ENCODE measurements at places on chromosomes 6 and 20.

DNA sequence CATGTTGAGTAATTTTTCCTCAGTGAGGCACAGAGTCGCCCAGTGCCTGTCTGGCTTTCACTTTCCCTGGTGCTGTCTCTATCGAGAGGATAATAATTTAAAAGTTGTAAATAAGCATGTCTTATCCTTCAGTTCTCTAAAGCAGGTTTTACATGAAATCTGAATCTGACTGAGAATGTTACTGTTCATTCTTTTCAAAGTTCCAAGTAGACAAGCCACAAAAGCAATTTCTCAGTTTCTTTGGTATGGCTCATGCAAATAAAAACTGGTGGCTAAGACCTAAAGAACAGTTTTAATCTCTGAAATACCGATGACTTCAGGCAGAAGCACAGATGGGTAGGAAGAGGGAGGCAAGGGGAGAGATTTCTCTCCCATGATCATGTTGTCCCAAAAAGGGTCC, 87.6 kb upstream of the GCM1 start:
- no peak for DNase-seq

GRCh38 chr6:148179786-148180185, 162.9 kb upstream of the SASH1 start:
- DNase-seq, result peak; percentile 10

DNA sequence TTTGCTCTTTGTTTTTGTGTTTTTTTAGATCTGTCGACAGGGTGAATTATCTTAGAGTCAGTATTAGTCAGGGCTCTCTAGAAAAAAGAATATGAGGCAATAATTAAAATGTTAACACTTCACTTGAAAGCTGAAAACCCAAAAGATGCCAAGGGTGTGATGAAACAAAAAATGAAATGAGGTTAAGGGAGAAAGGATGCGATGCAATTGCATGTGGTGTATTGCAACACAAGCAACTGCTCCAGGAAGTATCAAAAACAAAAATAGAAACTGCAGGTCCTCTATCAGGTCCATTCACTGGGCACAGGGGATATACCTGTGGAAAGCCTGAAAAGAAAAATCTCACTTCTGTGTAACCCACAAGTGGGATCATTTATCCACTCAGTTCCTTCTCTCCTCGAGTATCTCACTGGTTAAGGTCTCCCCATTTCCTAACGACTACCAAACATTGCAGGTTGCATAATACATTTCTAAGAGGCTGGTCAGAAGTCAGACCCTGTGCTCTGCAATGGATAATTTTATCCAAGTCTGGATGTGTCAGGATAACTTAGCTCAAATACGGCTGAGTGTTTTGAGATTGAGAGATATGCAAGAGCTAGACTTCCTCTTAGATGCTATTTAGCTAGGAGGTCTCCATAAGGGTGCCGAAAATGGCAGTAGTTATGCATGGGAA, 257.7 kb upstream of the GJE1 start:
- DNase-seq, result no peak

GRCh38 chr6:31752739-31753319, 9.6 kb upstream of the SAPCD1 start:
- DNase-seq, result no peak

DNA sequence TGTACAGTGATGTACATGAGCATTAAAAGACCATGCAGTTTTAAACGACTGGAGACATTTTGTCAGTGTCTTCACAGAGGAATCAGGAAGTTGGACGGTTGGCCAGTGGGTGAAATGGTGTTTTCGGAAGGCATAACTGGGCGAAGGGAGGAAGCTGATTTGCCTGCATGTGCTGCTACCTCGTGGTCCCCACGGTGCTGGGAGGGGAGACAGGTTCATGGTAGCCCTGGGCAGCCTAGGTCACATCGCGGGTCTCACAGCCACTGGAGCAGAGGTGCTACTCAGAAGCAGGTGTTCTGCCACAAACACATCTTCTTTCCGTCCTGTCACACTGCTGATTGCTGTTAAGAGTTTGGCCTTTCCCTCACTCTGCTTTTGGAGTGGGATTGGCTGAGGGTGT, 35.2 kb downstream of the HIVEP1 start:
- no peak for DNase-seq

- DNase-seq, result peak; percentile 66
These were observed 1.1 kb upstream of the OPN5 start for GRCh38 chr6:47780510-47781356.

- no peak for DNase-seq
These were observed 13.0 kb downstream of the SLC2A4RG start for GRCh38 chr20:63752411-63753101.

GRCh38 chr6:158290659-158291058, 21.6 kb upstream of the TULP4 start:
- no peak for DNase-seq
